ENCODE measurements at places on chromosomes 11 and 22.

- peak; percentile 33 for DNase-seq
Observed at GRCh38 chr11:65488273-65489034, 10.4 kb upstream of the MALAT1 start.

- no peak for DNase-seq
Observed at GRCh38 chr11:57742087-57742452, 779 bp downstream of the SELENOH start.

GRCh38 chr11:41245704-41246398, 213.6 kb downstream of the LRRC4C start:
- DNase-seq, result no peak

- no peak for DNase-seq
Observed at GRCh38 chr11:126197277-126197939, 14.0 kb downstream of the RPUSD4 start.

DNA sequence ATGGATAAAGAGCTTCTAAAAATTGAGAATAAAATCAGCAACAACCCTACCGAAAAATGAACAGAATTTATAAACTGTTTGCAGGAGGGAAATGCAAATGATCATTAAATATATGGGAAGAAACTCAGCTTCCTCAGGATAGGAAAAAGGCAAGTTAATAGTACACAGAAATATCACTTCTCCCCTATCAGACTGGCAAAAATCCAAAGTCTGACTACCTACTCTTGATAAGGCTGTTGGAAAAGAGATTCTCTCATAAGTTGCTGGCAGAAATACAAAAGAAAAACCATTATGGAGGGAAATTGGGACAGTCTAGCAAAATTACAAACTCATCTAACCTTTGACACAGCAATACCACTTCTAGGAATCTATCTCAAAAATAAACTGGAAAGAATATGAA, 100.9 kb upstream of the LDLRAD3 start:
- peak; percentile 77 for DNase-seq

GRCh38 chr22:39446239-39446721, 10.5 kb upstream of the MGAT3 start:
- DNase-seq, result no peak

DNA sequence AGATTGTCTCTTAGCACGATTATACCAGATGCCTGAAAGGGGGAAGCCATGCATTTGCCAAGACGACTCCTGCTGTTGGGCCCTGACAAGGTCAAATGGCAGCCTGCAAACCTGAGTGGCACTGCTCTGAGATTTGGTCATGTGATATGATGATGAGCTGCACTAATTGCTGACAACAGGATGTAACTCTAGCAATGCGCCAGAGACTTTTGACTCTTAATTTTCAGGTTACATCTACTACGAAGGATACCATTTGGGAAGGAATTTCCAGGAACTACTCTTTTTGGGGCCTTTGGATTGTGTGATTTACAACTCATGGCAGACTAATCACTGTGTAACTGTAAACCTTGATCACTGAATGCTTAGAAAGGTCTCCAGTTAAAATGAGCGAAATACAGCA, 13.1 kb downstream of the TREH start:
- no peak for DNase-seq

GRCh38 chr11:68659158-68659921, 25.0 kb upstream of the GAL start:
- DNase-seq, result no peak

DNA sequence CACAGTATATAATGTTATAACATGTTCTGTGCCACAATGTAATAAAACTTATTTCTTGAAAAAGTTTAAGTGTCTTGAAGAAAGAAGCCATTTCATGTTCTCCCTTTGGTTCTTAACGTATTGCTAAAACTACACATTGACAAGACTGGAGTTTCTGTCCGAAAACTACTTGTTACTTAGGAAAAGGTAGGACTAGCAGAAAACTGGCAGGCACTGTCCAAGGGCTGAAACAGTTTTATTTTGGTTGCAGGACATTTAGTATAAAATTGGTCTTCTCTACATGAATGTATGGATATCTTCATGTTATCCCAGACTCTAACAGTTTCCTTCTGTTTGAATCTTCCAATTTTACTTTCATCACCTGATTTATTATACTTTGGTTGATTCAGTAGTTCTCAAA, 1027.1 kb downstream of the LRRC4C start:
- no peak for DNase-seq

DNA sequence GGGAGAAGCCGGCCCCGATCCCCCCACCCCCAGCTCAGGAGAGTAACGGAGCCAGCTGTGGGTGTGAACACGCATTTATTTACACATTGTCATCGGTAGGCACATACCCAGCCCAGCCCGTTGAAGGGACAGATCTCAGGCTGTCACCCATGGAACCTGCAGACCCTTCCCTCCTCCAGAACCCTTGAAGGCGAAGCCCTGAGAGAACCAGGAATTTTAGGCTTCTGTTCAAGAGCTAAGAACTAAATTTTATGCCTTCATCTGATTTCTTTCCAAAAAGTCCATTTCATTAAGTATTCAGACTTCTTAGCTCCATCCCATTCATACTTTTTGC, 379 bp upstream of the BRMS1 start:
- DNase-seq, result no peak

DNA sequence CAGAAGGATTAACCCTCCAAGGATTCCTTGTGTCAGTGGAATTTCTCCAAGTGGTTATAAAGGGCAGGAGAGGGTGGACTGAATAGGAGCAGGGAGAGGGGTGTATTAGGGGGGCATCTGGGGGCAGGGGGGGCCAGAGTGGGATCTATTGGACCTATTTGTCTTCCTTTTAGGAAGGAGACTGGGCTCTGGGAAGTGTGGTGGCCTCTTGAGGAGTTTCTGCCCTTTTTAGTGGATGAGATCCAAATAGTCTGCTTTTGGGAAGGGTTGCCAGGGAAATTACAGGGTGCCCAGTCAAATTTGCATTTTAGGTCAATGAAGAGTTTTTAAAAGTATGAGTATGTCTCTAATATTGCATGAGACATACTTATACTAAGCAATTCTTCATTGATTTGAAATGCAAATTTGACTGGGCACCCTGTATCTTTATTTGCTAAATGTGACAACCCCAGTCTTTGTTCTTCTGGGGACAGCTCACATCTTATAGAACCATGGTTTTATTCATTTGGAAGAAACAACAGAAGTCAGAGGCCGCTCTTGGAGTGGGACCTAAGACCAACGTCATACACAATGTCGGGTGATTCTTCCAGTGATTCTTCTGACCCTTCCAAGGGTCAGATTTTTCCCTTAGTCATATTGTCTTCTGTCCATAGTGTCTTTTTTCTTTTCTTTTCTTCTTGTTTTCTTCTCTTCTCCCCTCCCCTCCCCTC, 429 bp upstream of the SLC22A6 start:
- DNase-seq, result no peak

GRCh38 chr11:35711173-35711910, 48.8 kb downstream of the TRIM44 start:
- no peak for DNase-seq

- no peak for DNase-seq
Observed at GRCh38 chr22:40094485-40094884, 83.2 kb upstream of the TNRC6B start.

DNA sequence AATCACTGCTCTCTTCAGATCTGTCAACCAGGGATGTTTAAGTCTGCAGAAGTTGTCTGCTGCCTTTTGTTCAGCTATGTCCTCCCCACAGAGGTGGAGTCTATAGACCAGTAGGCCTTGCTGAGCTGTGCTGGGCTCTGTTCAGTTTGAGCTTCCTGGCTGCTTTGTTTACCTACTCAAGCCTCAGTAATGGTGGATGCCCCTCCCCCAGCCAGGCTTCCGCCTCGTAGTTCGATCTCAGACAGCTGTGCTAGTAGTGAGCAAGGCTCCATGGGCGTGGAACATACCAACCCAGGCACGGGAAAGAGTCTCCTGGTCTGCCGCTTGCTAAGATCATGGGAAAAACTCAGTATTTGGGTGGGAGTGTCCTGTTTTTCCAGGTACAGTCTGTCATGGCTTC, 27.6 kb upstream of the CASP12 start:
- DNase-seq, result no peak

DNA sequence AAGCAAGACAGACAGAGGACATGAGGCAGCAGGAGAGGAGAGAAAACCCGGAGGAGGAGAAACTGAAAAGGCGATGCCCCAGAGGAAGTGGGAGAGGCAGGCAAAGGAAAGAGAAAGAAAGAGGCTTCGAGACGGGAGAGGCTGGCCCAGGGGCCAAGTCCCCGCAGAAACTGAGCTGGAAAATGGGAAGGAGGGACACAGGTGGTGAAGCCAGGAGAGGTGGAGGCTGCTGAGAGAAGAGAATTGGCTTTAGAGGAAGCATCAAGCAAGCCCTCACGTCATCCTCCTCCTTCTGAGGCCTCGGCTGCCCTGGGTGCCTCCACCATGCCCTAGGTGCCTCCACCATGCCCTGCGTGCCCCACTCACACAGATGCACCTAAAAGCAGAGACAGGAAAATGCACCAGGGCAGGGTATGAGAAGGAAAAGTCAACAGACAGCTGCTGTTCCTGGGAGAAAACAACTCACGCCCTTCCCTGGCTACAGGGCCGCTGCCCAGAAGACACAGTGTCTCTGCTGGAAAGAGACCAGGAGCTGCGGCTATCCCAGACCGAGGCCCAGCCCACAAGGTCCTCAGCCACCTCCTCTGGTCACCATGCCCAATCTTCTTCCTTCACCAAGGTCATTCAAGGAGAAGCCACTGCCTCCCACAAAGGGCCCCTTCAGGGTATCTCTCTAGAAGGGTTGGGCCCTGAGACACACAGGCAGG, 14.3 kb downstream of the FXYD6 start:
- DNase-seq, result no peak

- no peak for DNase-seq
Observed at GRCh38 chr11:126334659-126335462, 20.6 kb upstream of the ST3GAL4 start.

DNA sequence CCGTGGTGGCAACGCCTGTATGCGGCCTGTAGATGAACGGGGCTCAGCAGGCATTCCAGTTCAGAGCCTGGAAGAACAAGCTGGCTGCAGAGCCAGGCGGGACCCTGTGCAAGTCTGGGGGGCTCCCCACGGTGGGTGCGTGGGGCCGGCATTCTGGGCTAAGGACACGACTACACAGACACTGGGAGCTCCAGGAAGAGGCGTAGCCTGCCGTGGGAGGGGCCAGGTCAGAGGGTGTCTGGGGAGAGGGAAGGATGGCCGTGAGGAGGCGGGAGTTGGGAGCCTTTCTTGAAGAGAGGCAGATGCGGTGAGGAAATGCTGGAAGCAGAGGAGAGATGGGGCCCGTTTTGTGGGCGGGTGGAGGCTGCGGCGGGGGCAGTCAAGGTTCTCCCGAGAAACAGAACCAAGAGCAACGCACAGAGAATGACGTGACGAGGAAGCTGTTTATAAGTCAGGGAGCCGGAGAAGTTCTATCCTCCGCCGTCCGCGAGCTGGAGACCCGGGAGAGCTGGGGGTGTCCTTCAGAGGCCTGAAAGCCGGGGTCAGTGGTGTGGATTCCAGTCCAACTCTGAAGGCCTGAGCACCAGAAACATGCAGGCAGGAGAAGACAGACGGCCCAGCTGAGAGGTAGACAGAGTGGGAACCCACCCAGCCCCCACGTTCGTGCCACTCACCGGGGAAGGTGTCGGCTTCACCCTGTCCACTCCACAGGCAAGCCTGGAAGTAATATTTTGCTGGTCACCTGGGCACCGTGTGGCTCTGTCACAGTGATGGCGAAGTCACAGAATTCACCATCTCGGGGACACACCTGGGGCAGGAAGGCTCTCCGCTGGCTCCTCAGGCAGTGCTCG, 529.6 kb downstream of the BRD1 start:
- no peak for DNase-seq

DNA sequence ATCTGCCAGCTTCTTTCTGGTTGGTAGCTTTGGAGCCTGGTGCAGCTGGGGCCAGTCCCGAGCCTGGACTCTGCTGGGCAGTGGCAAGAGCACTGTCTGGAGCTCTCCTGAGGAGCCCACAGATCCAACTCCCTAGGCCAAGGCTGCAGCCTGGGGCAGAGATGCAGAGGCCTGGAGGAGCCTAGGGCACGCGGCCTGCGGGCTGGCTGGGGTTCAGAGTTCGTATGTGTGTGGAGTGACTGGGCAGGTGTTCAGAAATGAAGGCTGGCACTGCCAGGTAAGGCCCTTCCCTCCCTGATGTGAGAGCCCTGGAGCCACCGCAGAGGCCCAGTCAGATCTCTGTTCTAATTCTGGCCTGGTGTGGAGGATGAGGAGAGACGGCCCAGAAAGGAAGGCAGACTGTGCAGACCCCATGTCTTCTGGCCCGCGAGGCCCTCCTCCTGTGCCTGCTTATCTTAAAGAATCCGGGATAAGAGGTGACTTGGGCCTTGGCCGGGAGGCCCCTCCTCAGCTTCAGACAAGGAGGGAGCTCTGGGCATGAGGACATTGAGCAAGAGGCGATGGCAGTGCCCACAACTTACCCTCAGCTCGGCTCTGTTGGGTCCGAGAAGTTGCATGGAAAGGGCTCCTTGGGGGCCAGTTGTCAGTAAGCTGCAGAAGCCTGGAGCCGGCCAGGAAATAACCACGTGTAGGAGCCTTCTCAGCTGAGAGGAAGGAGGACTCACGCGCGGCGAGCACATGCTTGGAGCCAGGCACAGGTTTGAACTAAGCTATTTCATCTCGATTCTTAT, 62.2 kb upstream of the B3GAT1 start:
- DNase-seq, result no peak

GRCh38 chr22:25712661-25713400, 29.2 kb upstream of the MYO18B start:
- no peak for DNase-seq

GRCh38 chr11:110878513-110878912, 166.3 kb upstream of the ARHGAP20 start:
- DNase-seq, result peak; percentile 7

DNA sequence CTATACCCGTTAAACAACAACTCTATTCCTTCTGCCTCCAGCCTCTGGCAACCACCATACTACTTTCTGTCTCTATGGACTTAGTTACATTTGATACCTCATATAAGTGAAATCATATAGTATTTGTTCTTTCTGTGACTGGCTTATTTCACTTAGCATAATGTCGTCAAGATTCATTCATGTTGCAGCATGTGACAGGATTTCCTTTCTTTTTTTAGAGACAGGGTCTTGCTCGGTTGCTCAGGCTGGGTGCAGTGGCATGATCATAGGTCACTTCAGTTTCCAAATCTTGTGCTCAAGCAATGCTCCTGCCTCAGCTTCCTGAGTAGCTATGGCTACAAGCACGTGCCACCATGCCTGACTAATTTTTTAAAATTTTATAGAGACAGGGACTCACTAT, 29.4 kb upstream of the SORL1 start:
- DNase-seq, result no peak

- DNase-seq, result no peak
Observed at GRCh38 chr11:73531386-73531785, 66.5 kb downstream of the FAM168A start.

DNA sequence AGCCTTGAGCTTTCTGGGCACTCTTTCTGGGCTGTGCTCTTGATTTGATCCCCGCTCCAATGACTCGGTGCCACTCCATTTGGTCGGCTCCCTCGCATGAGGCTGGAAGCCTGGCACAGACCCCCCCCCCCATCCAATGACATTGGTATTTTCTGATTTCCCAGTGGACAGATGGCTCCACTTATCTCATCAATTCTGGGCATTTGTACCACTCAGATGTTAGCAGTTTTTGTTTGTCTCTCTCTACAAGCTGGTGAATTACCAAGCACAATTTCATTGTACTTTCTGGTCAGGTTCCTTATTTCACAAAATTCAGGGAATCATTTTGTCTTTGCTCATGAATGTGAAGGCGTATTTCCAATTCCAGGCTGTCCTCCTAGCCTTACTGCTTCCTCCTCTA, 9.1 kb downstream of the DNAL4 start:
- no peak for DNase-seq

- DNase-seq, result peak; percentile 84
Observed at GRCh38 chr22:46462726-46463371, 74.6 kb downstream of the CELSR1 start.
